ENCODE measurements at places on chromosomes 11 and 22.

- DNase-seq = no peak
These were observed 14.6 kb downstream of the SPECC1L start for GRCh38 chr22:24285245-24285644.

- no peak for DNase-seq
These were observed 405.6 kb upstream of the API5 start for GRCh38 chr11:42906226-42906625.

- peak; percentile 46 for DNase-seq
These were observed 305.1 kb downstream of the CTTN start for GRCh38 chr11:70703141-70704064.

DNA sequence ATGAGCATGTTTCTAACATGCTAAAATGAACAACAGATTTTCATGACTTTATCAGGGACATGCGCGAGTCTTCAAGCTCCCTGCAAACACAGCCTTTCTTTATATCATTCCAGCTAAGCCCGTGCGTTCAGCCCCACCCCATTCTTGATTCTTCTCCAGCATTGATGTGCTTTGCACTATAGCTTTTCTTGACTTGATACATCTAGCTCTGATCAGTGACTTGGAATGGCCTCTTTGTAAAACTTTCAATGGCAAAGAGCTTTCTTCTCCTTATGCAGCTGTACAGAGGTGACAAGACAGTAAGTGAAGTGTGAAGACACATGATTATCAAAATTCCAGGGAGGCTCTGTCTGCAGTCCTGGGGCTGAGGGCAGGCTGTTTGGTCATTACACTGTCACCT lies 561.0 kb downstream of the OPCML start:
- no peak for DNase-seq

DNA sequence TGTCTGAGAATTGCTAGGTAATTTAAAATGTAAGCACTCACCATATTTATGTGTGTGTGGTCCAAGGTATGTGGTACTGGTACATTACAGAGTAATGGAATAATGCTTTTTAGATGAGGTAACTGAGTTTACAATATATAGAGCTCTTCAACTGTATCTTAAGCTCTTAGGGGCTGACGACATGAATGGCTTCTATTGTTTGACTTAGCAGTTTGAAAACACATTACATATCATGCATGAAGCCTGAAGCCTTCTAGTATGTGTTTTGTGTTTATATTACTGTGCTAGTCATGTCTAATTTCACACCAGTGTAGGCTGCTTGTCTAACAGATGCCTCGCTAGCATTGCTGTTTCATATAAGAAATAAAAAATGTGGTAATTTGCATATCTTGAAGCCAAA lies 37.2 kb downstream of the GAS2 start:
- DNase-seq = no peak

GRCh38 chr11:64726867-64727530 lies 4.0 kb upstream of the NRXN2 start:
- DNase-seq = no peak

DNA sequence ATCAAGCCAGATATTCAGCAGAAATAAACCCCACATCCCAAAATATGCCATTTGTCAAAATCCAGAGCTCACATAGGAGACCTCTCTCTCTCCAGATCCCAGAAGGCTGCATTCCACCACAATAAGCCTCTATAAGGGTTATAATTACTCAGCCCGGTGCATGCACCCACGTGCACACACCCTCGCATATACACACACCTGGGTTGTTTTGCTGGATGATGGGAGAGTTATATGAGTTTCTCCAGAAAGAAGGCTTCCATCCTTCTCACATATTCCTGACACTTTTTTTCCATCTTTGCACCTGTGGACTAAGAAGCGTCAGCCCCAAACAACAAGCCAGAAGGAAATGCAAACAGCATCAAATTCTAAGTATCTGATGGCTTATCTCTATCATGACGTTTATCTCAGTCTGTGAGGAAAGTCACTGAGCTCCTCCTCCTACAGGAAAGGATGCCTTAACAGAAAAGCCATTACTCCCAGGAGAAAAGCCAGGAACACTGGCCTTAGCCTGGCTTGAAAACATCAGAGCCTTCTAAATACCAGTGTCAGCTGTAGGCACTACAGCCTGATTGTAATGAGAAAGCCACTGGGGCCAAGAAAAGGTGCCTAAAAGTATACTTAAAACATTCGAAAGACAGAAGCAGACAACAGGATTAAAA lies 253.2 kb downstream of the LARGE1 start:
- no peak for DNase-seq

- no peak for DNase-seq
These were observed 1.3 kb downstream of the SLC39A13 start for GRCh38 chr11:47409440-47410369.

DNA sequence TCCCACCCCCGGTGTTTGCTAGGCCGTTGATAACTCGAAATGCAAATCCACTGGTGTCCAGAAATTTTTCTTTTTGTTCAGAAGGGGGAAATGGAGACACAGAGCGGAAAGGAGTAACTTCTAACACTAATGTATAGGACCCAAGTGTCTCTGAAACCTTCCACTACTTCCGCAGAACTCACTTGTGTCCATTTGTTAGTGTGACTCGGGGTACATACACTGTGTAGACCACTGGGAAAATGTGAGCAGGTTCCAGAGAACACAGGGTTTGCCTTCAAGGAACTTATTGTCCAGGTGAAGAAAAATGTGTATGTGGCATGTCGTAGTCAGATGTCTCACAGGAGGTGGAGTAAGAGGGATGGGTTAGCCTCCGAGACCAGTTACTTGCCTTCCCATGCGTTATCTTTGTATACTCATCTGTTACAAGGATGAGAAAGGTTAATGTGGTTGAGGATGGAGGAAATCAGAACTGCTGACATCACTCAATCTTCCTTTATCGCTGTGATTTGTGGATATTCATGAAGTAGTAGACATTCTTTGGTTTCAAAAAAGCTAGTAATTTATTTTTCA lies 857 bp downstream of the ARCN1 start:
- no peak for DNase-seq

DNA sequence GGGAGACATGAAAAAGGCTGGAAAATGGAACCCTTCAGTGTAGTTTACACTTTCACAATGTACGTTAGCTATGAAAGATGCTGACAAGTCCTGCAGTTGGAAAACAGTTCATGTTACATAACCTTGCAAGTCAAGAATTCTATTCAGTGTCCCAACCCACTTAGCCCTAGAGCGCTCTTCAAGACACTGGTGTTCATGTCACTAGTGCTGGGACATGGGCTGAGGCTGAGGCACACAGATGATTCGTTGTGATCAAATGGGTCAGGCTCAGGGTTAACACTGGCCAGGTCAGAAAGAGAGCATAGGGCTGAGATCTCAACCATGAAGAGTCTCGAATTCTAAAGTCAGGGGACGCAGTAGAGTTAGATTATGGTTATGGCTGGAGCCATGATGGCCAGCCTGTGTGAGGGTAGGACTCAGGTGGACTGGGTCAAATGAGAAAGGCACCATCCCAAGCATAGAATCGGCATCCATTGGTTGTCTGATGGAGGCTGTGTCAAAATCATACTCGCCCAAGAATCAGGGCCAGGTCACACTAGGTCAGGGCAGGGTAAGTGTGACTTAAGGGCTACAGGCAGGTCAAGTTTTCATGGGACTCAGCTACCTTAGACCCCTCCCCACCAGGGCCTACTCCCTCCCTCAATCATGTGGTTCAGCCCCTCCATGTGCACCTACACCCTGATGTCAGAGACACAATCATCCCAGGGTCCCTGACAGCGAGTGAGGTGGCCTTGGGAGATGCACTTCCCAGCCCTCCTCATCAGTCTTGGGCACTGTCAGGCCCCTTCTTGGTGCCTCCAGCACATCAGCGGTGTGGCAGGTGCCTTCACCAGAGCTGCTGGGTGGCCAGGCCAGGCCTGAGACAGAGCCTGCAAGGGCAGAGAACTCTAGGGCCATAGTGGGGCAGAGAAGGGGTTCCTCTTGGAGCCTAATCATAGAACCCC lies 20.2 kb downstream of the IGLL5 start:
- DNase-seq = no peak

DNA sequence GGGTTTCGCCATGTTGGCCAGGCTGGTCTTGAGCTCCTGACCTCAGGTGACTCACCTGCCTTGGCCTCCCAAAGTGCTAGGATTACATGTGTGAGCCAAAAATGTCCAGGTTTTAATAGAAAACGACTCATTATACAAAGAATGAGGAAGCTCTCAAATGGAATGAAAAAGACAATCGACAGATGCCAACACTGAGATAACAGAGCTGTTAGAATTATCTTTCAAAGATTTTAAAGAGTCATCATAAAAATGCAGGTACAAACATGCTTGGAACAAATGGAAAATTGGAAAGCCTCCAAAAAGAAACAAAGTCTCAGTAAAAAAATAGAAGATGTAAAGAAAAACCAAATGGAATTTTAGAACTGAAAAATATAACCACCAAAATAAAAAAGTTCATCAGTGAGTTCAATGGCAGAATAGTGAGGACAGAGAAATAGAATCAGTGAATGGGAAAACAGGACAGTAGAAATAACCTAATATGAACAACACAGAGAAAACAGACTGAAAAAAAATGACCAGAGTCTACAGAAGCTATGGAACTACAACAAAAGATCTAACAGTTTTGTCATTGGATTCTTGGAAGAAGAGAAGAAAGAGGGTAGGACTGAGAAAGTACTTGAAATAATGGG lies 10.9 kb downstream of the GAB2 start:
- no peak for DNase-seq

Measured in Right ventricle myocardium inferior (tissue), 1 donor.